ENCODE measurements at places on chromosomes 5 and 9.

GRCh38 chr9:114669961-114670360 lies 12.0 kb downstream of the TEX48 start:
- DNase-seq = no peak

- DNase-seq = no peak
These were observed 188.2 kb downstream of the SGCD start for GRCh38 chr5:156515121-156515520.

- DNase-seq = no peak
These were observed 1.3 kb downstream of the CDX1 start for GRCh38 chr5:150167908-150168307.

DNA sequence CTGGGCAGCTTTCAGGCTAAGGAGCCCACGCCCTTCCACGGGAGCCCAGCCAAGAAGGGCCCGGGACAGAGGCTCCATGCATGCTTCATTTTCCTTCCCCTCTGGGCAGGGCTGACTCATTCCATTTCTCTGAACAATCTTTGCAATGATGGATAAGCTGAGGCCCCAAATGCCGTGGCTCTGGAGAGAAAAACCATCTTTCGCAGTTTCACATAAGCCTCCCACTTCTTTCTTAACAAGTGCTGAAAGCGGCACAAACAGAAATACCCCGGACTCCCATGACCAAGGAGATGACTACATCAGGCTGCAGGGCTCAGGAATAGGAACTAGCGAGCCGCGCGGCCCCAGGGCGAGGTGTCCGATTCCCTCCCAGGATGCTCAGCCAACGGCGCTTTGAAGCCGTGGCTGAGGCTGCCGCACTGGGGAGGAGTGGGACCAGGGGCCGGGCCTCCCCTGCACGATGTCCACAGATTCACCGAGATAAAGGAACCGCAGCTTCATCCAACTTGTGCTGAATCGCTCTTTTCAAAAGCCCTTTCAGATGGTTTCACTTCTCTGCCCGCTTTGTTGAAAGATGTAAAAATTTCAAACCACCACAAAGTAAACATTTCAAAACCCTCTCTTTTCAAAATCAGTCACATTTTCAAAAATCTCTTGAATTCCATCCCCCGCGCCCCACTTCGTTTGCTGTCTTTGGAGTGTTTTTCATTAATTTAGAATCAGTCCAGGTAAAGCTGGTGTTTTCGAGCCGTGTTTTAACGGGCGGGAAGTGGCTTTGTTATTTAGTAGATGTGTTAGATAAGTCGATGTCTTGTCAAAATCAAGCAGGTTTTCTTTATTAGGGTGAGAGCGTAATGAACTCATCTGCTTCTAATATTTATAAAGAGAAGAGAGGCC lies 96.5 kb upstream of the LMX1B start:
- no peak for DNase-seq

DNA sequence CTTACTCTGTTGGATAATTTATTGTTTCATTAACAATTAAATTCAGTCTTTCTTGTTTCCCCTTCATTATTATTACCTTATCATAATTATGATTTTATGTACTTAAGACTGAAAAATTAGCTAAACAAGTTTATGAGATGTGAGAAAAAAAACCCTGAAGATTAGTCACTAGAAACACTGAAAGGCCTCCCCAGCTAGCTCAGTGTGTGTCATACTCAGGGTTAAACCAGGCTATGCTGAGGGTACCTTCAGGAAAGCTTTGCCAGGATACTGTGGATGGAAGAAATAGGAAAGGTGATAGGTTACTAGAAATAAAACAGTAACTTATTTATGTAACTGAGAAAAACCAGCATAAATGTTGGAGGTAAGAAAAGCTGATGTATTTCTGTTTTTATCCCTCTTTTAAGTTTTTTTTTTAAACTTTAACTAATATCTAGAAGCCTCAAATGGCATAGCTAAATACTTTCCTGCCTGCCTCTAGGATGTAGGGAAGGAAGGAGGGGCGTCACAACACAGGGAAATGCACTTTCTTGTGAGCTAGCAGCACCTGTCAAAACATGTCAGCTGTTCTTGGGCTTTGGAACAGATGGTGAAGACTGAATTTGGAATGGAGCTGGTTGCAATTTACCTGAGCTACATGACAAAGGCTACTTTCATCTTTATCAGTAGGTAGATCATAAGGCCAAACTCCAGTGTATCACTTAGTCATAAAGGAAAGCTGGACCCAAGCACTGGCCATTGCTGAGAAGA lies 24.2 kb downstream of the NMRK1 start:
- DNase-seq = no peak

DNA sequence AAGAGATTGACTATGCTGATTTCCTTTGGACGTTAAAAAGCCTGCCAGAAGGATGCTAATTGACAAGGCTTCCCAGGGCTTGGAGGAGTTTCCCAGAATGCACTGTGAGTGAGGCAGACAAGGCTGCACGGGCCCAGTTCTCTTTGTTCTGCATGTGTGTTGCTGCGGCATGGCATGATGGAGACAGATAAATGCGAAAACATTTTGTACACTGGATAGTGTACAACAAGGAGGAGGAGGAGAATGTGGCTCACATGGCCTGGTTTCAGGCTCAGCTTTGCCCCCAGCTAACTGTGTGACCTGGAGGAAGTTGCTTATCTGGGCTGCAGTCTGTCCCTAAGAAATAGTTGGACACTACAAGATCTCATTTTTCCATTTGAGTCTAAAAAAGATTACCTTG lies 135.5 kb upstream of the CPEB4 start:
- DNase-seq = no peak

DNA sequence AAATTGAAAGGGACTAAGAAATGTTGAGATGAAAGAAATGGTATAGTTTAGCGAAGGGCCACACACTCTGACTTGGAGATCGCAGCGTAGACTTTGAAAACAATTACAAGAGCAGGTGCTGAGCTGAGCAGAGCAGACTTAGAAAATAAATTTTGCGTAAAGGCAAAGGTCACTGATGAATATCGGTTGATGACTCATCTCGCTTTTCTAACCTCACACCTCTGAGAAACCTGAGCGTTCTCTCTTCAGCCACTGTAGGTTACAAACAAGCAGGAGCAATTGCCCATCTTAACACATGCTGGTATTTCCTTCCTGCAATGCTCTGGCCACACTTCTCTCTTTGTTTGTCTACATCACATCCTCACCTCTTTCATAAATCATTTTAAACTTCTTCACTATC lies 190.6 kb upstream of the C9orf72 start:
- DNase-seq = no peak
